ENCODE measurements at places on chromosomes 7 and 10.

DNA sequence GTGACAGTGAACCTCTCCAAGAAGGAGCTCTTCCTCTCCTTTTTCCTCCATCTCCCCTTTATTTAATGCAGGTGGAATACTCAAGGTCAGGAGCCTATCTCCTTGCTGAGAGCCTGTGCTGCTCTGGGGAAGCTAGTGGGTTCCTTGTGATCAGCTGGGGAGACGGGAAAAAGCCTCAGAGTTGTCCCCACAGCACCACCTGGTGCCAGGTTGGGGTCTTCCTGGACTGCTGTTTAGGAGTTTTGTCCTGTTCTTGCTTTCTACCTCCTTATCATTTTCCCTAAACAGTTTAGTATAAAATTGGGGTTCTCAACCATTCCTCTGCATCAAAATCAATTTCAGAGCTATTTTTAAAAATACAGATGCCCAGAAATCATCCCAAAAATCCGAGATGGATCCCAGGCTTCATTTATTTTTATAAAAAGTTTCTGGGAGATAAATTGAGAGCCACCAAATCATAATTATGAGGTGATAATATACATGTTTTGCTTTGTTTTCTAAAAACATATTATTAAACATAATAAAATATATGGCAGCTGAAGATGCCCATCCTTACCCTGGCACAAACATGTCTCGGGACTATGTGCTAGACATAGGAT is 44.3 kb downstream of the MACC1 start:
- peak; percentile 42 for DNase-seq

DNA sequence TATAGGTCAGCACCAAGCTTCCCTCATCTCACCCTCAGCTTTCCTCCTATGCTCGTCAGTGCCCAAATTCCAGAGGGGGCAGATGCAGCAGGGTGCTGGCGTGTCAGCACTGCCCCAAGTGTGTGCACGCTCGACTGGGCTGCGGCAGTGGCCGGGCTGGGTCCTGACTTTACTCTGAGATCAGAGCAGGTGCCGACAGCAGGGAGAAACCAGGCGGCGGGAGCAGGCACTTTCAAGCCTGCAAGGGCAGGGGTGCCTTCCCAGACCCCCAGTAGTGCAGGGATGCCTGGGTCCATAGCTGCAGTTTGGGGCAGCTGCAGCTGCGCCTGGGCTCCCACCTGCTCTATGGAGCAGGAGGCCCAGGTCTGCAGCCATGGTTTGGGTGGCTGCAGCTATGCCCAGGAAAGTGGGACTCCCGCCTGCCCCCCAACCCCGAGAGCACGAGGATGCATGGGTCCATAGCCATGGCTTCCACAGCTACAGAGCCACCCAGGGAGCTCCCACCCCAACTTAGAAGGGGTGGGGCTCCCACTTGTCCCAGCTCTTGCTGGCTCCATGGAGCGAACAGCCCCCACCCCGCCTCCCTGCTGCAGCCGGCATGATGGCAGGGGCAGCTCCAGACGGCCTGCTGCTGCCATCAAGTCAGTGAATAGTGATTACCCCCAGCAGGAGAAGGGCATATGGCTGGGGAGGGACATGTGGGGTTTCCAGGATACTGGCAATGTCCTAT is 199.2 kb upstream of the KMT2E start:
- no peak for DNase-seq

DNA sequence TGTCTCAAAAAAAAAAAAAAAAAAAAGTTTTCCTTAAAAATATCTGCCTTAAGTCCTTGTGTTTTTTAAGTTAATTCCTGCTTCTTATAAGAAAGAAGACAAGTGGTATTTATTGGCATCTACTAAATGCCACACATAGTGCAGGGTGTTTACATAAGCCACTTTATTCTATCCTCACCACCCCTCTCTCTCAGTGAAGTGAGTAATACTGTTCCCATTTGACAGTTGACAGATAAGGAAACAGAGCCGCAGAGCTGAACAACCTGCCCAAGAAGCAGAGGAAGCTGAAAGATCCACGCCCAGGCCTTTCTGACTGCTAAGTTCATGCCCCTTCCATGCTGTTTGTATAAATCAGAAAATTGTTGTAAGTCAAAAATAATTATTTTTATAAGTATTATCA is 54.1 kb downstream of the ABLIM1 start:
- DNase-seq: no peak

DNA sequence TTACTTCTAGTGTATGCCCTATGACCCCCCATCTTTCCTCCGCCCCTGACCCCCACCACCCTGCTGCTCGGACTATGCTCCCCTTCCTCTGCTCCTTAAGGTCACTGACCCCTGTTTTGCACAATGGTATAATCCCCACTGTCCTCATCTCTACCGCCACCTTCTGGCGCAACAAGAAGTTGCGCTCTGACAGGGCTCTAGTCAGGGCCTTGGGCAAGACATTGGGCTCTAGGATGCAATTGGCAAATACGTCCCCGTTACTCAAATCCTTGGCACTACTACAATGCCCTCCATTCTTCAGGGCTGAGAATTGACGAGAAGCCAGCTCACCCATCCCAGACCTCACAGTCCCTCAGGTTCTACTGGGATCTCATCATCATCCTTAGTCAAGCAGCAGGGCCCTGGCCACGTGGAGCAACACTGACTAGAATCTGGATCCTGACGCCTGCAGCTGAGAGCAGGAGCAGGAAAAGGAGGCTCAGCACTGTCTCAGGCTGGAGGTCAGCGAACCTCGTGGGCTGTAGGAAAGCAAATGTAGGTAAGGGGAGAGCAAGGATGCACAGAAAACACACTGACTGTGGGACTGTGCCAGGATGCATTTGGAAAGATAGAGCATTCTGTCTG is 10.6 kb downstream of the LRIT2 start:
- no peak for DNase-seq

DNA sequence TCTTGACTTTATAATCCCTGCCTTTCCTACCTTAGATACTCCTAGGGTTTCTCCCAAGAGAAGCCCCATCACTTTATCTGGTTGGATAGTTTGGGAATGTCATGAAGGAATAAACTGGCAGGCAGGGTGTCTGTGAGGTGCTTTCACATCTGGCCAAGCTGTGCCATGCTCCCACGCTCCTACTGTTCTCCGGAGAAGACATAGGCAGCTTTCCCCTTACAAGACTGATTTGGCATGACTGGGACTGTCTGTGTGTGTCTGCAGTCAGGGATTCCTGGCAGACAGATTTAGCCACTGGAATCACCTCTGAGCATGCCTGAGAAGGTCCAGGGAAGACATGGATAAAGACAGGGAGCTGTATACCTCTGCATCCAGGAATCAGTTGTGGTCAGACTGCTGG is 45.3 kb downstream of the HK1 start:
- DNase-seq: no peak

DNA sequence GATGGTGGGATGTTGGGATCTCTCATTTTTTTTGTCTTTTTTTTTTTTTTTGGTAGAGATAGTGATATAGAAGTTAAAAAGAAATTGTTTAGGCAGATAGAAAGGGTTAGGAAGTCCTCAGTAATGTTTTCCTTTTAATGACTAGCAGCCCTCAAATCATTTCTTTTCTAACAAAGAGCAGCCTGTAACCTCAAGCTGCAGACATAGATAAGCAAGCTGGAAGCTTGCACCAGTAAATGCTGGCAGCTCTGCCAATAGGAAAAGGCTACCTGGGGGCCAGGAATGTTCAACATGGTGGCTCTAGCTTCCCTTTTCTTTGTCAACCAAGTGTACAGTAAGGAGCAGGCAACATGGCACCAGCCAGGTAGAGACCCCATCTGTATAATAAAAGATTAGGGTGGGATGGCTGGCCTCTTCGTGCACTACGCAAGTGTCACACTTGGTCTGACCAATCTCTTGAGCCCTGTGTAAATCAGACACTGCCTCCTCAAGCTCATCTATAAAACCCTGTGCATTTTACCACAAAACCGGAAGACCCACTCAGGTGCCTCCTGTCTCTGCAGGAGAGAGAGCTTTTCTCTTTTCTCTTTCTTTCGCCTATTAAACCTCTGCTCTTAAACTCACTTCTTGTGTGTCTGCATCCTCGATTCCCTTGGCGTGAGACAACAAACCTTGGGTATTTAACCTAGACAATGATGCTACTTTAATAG is 212.9 kb downstream of the SNX10 start:
- DNase-seq: no peak

DNA sequence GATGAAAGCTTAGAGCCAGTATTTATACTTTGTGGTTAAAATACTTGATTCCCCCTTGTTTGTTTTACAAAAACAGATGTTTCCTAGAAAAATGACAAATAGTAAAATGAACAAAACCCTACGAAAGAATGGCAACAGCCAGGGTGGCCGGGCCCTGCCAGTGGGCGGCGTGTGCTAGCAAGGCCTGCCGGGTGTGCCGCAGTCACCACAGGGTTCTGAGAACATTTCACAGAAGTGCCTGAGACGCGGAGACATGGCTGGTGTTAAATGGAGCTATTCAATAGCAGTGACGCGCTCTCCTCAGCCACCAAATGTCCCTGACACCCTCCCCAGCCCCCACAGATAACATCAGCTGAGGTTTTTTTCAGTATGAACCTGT is 14.5 kb downstream of the GPR146 start:
- DNase-seq: no peak

DNA sequence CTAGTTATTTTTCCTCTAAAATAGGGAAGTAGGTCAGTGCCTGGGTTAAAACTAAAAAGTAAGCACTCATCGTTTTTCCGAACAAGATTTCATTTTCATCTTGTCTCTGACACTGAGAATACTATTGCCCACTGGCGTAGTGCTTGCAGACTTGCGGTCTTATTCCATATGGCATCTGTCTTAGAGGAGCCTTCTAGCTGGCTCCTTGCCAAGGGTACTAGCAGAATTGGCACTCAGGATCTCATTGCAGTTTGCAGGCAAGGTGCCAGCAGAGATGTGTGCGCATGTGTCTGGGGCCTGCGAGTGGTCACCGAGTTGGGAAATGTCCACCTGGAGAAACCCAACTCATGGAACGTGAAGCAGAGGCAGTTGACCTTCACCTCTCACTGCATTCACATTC is 143.4 kb downstream of the CELF2 start:
- no peak for DNase-seq

GRCh38 chr7:149753375-149754233 is 19.8 kb downstream of the ZNF467 start:
- peak; percentile 66 for DNase-seq

DNA sequence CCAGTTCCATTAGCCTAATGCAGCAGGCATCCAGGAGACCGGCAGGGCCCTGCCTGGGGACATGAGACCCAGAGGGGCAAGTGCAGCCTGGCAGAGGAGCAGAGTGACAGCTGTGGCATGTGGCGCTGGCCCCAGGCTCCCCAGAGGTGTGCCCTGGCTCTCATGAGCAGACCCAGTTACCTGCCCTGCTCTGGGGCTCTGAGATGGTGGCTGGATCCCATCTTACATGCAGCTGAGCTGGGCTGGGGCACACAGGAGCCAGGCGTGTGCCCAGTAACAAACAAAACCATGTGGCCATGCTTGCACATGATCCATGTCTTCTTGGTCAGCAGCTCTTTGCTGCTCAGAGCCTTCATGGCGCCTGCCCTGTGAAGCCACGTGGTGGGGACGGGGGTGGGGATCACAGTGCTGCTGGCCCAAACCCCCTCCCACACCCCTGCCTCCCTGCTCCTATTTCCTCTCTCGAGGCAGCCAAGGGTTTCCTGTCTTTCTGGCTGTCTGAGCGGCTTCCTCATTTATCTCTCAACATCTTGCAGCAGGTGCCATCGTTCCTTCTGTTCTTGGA is 40.3 kb upstream of the GTF2I start:
- DNase-seq: no peak

DNA sequence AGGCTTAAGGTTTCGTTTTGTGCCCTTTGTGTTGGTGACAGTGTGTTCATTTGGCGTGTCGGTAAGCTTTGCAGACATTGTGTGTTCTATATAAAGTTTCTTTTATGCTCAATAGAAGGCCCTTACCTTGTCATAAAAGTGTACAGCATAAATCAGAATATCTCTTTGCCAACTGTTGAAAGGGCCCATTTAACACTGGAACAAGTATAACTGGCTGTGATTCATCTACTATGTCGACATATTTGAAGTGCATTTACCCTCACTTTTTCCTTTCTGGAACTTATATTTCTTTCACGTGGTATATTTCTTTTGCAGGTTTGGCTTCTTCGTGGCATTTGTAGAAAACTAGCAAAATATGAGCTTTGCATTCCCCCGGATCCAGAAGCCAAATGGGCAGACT is 32.7 kb downstream of the EEPD1 start:
- DNase-seq: no peak

- DNase-seq: no peak
Measured at GRCh38 chr10:20100171-20100570, 283.9 kb downstream of the PLXDC2 start.

DNA sequence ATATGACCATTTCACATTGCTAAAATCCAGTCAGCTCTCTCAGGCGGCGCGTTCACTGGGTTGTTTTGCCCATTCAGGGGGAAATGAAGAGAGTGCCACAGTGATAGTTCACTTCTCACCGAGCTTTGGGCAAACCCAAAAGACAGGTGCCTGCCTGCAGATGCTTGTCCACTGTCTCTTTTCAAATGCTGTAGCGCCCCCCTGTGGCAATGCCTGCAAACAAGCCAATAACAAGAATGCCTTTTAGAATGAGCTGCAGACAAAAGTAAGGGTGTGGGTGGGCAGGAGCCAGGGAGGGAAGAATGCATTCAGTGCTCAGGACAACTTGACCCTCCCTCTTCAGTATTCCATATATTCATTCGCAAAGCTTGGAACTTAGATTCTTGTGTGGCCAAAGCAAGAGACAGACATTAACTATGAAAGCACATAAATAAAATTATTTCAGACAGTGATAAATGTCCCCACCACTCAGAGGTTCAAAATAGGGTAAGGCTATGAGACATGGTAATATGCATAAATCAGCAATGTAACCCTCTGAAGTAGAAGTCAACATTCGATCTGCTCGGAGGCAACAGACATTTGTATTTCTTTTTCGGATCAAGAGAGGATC is 86.9 kb downstream of the JAZF1 start:
- peak; percentile 88 for DNase-seq

- no peak for DNase-seq
Measured at GRCh38 chr10:49619613-49620012, 5.8 kb downstream of the CHAT start.

DNA sequence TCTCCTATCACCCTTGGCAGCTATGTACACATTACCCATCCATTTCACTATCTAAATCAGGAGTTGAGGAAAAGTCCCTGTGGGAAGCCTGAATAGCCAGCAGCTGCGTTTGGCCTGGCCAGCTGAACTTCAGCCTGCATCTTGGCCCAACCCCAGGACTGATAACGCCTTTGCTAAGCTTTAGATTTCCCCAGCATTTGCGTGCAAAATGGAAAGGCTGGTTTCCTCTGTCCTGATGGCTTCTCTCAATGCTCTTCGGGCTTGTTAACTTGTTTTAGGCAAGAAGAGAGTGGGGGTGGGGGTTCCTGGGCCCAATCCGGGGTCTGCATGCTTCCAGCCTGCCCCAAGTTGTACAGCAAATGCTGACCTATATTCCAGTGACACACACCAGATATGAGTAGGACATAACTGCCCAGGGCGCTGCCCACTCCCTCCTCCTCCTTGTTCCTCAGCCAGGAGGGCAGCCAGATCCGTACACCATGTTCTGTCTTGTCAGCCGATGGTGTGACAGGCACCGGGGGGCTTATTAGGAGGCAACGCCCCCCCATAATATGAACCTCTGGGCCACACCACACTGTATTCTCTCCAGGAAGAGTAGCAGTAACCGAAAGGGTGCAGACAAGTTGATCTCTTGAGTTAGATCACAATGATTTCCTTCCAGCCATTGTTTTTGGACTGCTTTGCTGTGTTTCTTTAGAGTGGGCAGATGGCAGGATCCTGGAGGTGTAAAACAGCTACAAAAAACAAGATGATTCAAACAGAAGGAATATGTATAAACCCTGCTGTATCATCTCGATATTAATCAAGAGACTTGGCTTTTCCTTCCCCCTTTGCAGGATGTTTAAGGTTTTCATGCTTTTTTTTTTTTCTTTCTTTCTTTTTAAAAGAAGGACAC is 339.0 kb downstream of the RNLS start:
- DNase-seq: no peak

GRCh38 chr10:131660427-131660826 is 240.4 kb upstream of the PPP2R2D start:
- no peak for DNase-seq
